ENCODE measurements at places on chromosomes 4 and X.

GRCh38 chrX:119604766-119605463 lies 1.3 kb downstream of the NKRF start:
- no peak for DNase-seq

GRCh38 chr4:180618396-180618795 lies 1624.8 kb upstream of the TENM3 start:
- DNase-seq = no peak

GRCh38 chrX:56758456-56758855 lies 29.4 kb downstream of the NBDY start:
- no peak for DNase-seq

DNA sequence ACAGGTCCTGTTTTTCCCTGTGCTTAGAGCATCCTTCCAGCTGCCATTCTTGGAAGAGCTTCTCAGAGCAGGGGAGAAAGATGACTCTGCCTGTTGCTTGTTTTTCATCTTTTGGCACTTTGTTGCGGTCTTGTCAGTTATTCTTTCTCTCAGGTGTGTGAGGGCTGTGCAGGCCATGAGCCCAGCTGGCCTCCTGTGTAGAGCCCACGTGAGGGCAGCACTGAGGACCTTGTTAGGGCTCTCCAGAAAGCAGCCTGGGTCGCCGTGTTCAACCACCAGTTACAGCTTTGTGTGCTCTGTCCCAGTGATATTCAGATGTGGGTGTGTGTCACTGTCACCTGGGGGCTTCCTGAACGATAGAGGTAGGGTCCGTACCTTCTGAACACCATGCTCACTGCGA lies 52.8 kb downstream of the NOP14 start:
- no peak for DNase-seq

DNA sequence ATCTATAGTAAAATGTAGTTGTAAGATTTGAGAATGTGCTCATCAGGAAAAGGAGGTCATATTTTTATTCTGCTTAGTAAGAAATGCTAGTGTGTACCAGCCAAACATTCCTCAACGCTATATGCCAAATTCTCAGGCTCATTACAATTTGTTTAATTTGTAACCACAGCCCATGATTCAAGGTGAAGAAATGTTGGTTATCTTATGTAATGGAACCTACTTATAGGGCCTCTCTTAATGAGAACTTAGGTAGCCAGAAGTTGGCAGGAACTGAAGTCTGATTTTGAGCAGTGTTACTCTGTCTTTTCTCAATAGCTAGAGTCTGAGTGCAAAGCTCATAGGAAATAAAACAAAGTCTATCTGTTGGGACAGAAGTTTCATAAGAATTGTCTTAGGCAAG lies 595.0 kb downstream of the GLUD2 start:
- no peak for DNase-seq

- no peak for DNase-seq
Measured at GRCh38 chrX:53642337-53642736, 44.2 kb downstream of the HUWE1 start.

DNA sequence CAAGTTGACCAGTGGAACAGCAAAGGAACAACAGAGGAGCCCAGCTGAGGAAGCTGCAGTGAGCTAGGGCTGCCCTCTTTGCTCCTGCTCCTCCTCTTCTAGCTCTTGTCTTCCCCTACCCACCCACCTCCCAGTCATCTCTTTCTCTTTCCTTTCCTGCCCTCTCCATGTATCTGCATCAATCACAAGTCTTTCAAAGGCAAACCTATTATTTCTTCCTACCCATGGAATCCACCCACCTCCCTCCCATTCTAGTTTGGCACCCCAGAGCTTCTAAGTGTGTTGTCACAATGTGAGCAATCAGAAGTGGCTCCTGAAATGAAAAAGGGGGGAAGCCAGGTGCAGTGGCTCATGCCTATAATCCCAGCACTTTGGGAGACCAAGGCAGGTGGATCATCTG lies 69.3 kb downstream of the TSC22D3 start:
- DNase-seq = no peak

DNA sequence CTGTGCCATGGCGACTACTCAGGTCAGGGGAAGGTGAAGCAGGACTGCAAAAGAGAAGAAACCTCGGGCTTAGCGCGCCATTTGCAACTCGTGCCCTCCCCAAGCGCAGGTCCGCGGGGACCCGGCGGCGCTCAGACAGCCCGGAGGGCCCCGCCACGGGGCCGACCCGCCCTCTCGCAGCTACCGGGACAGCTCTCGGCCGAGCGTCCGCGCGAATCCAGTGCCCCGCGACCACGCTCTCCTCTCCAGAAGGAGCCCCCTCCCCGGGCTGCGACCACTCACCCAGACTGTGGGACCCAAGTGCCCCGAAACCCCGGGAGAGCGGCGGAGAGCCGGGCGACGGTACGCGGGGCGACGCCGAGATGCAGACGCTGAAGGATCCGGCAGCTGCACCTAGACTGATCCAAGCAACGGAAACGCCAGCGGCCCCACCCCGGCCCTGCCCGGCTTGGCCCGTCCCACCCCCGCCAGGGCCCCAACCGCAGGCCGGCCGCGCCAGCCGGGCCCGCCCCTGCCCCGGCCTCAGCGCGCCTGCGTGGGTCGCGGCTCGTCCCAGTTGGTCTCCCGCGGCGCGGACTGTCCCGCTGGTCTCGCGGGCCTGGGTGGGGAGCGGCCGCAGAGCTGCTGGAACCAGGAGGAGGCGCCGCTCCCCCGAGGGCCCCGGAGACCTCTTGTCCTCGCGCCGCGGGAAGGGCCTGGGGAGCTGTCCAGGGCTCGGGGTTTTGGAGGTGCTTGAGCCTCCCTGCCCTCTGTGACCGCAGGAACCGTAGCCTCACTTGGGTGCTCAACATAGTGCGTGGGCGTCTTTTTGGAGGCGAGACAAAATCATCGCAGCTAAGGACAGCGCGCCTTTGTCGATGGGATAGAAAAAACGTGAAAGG lies at the start of gene ANXA5:
ANXA5 (minus strand) TSS at position 400 of the 881 bp plus-strand sequence; CDS start at position 9, 391 bp downstream.
- no peak for DNase-seq

GRCh38 chrX:52977953-52978352 lies 19.6 kb upstream of the FAM156A start:
- DNase-seq = no peak

DNA sequence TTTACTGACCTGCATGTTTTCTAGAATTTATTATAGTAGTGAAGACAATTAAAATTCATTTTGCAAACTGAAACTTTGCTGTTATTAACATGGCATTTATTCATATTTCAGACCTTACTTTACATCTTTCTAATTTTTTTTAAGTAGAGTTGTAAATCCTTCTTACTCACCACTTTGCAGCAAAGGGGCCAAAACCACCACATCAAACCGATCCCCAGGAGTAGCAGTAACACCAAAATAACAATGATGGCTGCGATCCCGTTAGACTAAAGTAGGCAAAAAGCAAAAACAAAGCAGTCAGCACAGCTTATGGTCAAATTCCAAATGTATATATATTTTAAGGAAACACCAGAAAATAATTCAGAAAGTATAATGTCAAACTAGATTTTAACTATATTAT lies 64.7 kb downstream of the ANTXR2 start:
- DNase-seq = no peak

GRCh38 chrX:1163231-1163630 lies 49.2 kb downstream of the CRLF2 start:
- DNase-seq = no peak

- no peak for DNase-seq
Measured at GRCh38 chr4:181504924-181505323, 738.3 kb upstream of the TENM3 start.

- no peak for DNase-seq
Measured at GRCh38 chrX:9285342-9285771, 179.5 kb upstream of the TBL1X start.

DNA sequence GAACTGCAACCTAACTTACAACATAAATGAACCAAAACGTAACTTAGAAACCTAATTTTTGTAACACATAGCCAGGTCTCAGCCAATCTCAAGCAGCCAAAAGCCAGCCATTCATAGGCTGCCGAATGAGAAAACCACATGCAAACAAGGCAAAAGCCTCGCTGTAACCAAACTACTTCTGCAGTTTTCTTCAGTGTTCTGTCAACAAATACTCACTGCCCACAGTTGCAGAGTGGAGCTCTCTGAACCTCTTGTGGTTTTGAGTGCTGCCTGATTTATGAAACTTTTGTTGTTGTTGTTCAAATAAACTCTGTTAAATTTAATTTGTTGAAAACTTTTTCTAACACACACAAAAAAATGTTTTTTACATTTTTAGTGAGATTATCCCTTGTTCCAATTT lies 251.2 kb downstream of the PAPSS1 start:
- no peak for DNase-seq

DNA sequence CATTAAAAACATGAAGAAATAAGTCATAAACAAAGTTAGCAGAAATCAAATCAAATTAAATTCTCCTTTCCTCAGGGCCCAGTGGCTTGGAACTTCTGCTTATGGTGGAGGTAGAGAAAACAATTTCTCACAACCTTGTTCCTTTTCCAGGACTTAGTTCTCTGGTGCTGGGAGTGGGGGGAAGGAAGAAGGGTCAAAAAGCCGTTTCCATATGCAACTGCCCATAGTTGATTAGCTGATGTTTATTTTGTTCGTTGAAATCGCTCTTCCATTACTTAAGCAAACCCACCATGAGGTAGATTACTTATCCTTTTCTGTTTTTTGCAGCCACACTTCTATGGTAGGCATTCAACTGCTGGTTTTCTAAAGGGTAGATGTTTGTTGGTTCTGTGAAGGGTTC lies 94.2 kb downstream of the ARSJ start:
- DNase-seq = no peak

DNA sequence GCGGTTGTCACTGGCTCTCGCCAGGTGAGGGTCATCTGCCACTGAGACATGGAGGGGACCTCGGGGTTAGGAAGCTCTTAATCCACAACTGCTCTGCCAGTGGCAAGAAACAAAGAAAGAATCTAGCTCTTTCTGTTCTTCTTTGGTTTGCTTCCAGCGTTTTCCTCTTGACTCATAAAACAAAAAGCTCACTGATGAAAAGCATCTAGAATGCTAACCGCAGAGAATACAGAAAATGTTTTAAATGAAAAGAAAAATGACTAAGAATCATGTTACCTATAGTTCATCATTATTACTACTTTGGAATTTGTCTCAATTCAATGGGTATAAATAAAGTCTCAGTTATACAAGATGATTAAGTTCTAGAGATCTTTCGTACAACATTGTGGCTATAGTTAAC lies 274.8 kb upstream of the TENM3 start:
- DNase-seq = no peak

DNA sequence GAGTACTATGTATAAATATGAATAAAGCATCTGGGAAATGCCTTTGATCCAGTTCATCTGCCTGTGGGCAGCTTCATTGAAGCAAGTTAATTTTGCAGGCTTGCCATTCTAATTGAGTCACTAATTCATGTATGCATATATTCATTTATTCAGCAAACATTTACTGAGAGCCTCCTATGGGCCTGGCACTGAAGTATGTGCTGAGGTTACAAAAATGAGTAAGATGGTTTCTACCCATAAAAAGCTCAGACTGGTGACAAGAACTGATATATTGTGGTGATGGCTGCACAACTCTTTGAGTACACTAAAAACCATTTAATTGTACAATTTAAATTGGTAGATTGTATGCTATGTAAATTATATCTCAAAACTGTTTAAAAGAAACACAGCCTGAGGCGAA lies 1.1 kb upstream of the MRPL1 start:
- no peak for DNase-seq

- DNase-seq = no peak
Measured at GRCh38 chrX:28205126-28205525, 223.9 kb upstream of the DCAF8L1 start.
